ENCODE measurements at places on chromosomes 7 and 10. TPM values are rescaled to one million over a fixed set of nuclear protein-coding genes. Genes with fewer than 3 reads are reported as not detected.

TMEM106B gene
- polyA plus RNA-seq, result 14.9 TPM

PHYHIPL gene
- polyA plus RNA-seq, result 0.11 TPM

LAMB4 gene
- polyA plus RNA-seq, result not detected

PRLHR gene
- polyA plus RNA-seq, result 0.09 TPM

GPR141 gene
- polyA plus RNA-seq, result 0.09 TPM

Measured in adipose tissue (tissue), 3 donors.